ENCODE measurements at places on chromosomes 2 and 18. TPM values are rescaled to one million over a fixed set of nuclear protein-coding genes. Genes with fewer than 3 reads are reported as not detected.

The CCDC74B gene
- 1.4 TPM for total RNA-seq

The LINC00305 gene
- not detected for total RNA-seq

The UGT1A5 gene
- total RNA-seq = not detected

The ZC3H6 gene
- total RNA-seq = 7.7 TPM

The CIB4 gene
- not detected for total RNA-seq

The SNED1 gene
- total RNA-seq = 0.91 TPM

The MAPK4 gene
- total RNA-seq = not detected

The SNTG2 gene
- total RNA-seq = 3.8 TPM
